ENCODE measurements at places on chromosomes 1 and 21.

DNA sequence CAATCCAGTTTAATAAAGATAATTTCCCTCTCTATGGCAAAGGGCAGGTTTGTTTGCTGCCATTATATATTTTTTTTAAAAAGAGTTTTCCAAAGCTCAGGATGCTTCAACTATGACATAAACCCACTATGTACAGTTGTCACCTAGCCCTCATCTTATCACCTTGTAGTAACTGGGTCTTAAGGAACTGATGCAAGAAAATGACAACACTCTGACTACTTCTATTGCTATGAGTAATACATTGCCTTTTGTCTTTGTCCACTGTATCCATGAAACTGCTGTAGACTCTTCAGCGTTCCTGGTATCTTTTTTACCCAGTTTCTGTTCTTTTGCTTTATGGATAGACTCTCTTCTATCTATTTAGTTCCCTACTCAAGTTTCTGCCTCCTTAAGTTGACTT, 586.5 kb downstream of the NEGR1 start:
- DNase-seq, result no peak

DNA sequence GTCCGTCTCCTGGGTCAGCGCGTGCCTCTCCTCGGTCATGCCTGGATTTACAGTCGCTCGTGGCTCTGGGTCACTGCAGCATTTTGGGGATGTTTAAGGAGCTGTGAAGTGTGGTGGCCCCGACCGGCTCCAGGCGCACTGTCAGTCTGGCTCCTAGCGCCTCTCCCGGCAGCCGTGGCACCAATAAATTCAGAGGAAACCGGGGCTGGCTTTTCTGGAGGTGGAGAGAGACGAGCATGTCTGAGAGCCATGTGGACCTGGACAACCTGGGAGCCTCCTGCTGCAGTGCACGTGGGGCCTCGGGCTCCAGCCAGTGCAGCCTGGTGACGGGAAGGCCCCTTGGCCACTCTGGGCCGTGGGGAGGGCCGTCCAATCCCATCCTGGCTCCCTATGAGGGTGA, 17.1 kb downstream of the PLCH2 start:
- no peak for DNase-seq

GRCh38 chr1:157091186-157091585, 8.4 kb downstream of the ETV3L start:
- no peak for DNase-seq

DNA sequence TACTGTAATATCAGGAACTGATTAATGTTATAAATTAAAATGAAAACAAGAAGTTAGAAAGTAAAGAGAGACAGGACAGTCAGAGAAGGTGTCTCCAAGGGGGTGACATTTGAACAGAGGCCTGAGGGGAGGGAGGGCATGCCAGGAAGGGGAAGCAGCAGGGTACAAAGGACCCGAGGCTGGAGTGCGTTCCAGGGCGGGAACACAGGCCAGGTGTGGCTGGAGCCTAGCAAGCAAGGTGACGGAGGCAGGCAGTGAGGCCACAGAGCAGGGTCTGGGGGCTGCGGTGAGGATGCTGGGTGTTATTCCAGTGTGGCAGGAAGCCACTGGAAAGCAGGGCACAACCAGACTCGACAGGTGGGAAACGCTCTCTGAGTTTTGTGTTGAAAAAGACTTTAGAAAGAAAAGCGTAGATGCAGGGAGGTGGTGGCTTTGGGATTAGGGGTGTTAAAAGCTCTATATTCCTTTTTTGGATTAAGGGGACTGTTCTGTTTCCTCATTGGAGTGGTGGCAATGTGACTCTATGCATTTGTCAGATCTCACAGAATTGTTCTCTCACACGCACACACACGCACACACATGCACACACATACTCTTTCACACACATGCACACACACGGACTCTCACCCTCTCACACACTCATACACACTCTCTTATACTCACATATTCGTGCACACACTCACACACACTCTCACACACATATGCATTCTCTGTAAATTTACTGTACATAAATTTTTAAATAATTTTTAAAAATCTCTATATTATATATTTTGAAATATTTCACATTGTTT, 124.5 kb downstream of the GLIS1 start:
- DNase-seq, result no peak

GRCh38 chr21:33245289-33245918, 15.7 kb downstream of the IFNAR2 start:
- no peak for DNase-seq

DNA sequence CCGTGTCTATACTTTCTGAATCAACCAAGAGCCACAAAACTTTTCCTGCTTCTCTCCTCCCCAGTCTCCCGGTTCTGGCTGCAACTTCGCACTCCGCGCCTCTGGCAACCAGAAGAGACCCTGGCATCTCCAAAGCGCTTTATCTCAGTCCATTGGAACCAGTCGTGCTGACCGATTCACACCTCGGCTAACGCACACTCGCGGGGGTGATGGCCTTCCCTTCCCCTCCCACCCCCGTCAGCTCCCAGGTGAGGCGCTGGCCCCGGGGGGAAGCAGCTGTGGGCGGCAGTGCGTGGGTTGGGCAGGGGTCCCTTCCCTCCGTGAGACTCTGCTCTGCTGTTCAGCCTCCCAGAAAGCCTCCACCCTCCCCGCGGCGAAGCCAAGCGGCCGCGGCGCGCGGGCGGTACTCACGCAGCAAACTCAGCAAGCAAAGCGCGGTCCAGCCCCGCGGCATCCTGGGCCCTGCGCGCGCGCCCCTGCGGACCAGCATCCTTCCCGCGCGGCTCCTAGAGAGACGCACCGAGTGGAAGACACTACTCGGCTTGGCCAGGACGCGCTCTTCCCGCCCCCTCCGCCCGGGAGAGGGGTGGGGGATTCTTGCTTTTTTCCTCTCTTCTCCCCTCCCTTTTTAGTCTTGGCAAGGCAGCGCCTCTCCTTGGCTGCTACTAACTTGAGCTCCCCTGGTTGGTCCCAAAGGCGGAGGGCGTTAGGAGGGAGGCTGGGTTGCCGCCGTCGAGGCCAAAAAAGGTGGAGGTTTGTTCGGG, at the start of gene CD34:
Gene CD34, minus strand, starts transcription at position 535 of the 764 bp plus-strand sequence. Its CDS starts 45 bp downstream, at position 490.
- no peak for DNase-seq

GRCh38 chr1:11529763-11530730, 51.1 kb downstream of the DISP3 start:
- no peak for DNase-seq

DNA sequence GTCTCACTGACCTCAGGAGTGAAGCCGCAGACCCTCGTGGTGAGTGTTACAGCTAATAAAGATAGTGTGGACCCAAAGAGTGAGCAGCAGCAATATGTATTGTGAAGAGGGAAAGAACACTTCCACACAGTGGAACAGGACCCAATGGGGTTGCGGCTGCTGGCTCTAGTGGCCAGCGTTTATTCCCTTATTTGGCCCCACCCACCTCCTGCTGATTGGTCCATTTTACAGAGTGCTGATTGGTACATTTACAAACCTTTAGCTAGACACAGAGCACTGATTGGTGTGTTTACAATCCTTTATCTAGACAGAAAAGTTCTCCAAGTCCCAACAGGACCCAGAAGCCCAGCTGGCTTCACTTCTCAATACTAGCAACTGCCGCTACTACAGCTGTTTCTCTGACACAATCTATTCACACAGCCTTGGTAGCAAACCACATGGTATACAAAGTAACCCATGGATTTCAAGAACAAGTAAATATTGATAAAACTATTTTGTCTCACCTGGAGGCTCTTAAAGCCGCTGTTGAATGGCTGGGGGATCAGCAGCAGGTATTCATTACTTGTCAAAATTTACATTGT, 25.3 kb upstream of the ITLN1 start:
- DNase-seq, result no peak

DNA sequence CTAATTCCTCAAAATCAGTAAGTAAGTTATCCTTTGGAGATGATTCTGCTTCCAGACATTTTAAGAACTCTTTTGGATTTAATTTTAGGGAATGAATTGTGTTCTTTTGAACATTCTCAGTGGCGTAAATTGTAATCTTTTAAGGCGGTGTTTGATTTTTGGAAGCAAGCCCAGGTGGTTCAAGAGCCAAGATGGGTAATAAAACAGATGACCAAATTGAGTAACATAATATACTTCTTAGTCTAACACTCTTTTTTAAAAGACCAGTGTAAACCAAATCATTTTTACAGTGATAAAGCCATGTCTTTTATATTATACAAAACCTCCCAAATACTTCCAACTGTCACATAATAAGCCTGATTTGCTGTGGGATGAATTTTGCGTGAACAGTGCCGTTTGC, 133.8 kb downstream of the LRRC40 start:
- DNase-seq, result no peak
